Right lung (tissue), 10 donors: ENCODE measurements at places on chromosomes 1 and 21. TPM values are rescaled to one million over a fixed set of nuclear protein-coding genes. Genes with fewer than 3 reads are reported as not detected.
A peak's percentile ranks its signal among the peaks of the same experiment; 100 is the strongest.

GRCh38 chr1:184974056-184974836 is at the start of gene NIBAN1:
Gene NIBAN1 (minus strand): TSS chr1:184974508. CDS start chr1:184974356, 152 bp downstream.
- DNase-seq: no peak

DNA sequence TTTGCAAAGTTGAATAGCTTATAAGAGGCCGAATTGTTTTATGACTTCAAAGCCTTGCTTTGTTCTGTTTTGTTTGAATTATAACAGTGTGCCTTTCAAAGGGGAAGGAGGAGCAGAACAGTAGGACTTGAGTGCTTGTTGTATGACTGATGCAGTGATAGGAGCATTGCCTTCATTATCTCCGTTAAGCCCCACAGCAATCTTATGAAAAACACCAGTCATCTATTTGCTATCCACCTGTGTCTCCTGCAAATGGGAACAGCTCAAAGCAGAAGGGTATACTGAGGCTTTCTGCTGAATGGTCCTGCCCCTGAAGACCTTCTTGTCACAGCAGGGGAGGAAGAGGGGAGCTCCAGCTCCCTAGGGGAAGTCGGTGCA is 127.5 kb downstream of the RNF220 start:
- no peak for DNase-seq

The KLF17 gene
- 0.09 TPM for polyA plus RNA-seq

DNA sequence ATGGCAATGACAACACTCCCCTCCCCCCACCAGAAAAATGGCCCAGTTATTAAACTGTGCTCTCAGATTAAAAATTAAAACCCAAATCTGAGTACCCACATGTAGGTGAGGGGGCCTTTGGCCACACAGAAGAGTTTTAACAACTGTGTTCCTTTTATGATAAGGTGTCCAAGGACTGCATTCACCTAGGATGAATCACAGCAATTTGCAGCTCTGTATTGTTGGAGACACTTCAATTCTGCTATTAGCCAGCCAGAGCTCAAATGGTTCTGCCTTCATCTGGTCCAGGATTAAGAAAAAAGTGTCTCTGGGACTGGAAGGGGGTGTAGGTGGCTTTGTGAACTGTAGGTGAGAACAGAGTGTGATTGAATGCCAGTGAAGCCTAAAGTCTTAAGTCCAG is 43.3 kb upstream of the DIRAS3 start:
- DNase-seq: no peak

GRCh38 chr1:27009601-27010197 is 3.0 kb downstream of the TENT5B start:
- no peak for DNase-seq

DNA sequence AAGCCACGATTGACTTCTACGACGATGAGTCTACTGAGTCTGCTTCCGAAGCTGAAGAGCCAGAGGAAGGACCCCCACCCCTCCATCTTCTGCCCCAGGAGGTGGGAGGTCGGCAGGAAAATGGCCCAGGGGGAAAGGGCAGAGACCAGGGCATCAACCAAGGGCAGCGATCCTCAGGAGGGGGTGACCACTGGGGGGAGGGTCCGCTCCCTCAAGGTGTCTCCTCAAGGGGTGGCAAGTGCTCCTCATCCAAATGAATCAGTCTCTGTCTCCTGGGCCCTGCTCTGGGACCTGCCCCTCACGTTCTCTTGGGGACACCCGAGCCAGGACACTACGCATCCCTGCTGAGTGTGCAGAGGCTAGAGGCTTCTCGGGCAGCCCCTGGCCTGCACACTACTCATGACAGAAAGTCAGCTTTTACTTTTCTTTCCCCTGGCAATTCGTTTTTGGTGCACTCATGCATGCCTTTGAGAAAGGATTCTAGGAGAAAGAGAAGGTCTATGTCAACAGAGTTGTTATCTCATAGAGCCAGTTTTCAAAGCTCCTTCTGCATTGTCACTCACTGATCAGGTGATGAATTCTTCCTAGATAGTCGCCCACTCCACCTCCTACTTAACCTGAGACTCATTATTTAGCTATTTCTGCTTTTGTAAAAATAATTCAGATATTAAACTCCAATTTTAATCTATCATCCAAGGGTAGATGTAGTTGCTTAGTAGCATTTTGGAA is 11.6 kb downstream of the RIPPLY3 start:
- no peak for DNase-seq

DNA sequence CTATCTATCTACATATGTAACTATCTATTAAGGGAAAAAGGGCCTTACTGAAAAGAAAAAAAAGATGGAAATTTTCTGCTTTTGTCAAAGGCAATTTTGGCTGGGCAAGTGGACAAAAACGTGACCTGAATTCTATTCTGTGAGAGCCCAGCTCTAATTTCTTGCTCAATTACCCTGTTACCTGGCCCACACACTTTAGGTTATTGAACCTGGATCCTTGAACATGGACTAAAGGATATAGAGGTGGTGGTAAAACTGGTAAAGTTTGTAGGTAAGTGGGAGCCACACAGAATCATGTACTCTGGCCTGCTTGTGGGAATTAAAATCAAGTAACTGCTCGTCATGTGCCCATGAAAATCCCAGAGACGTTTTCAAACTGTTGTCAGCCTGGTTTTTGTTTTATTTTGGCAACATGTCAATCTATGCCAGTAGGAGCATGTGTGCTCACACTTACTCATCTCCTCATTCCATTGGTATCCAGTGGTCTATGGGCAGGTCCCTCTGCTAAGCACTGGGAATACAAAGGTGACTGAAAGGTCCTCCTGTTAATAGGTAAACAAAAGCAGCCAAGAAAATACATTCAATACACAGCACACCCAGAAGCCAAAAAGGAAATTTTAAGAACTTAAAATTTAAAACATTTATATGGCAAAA is 113.7 kb upstream of the WARS2 start:
- no peak for DNase-seq

- DNase-seq: peak; percentile 46
These were observed 113.5 kb downstream of the MAP3K21 start for GRCh38 chr1:233440951-233441401.

The KCND3 gene
- 0.85 TPM for polyA plus RNA-seq

DNA sequence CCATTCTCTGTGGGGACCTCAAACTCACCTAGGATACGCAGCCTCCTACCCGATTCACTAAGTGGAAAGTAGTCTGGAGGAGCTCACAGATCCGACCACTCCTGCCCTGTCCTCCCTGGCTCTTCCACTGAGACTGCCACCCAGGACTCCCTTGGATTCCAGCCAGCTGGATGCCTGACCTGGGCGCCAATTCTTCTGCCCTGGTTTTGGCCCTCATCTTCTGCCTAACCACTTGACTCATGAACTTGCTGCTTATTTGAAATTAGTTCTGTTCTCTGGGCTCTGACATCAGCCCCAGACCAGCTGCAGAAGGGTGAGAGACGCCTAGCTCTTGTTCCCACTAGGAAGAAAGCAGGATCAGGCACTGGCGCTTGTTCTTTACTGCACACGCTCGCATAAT is 48.9 kb downstream of the SLC35D1 start:
- DNase-seq: no peak

The LAPTM5 gene
- polyA plus RNA-seq: 25.4 TPM

GRCh38 chr1:246772686-246773085 is 48.5 kb downstream of the SCCPDH start:
- DNase-seq: no peak

The FCRL6 gene
- 0.61 TPM for polyA plus RNA-seq

GRCh38 chr1:63116016-63116415 is 206.4 kb upstream of the FOXD3 start:
- DNase-seq: no peak

DNA sequence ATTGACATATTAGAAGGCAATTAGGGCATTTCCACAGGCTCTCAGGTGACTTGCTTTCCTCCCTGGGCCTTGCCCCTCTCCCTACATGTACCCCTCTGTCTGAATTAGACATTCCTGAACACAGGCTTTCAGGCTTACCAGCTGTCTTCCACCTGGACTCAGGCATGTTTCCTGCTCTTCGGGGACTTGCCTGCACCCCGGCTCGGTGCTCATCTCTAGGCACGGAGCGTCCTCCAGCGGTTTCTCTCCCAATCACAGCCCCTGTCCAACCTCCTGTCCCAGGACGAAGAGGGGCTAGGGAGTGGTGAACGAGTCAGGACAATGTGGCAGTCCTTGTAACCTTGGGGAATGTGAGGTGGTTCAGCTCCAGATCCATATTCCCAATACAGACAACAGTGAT is 4.2 kb downstream of the PROK1 start:
- DNase-seq: no peak

GRCh38 chr1:238252033-238252802 is 361.5 kb upstream of the ZP4 start:
- DNase-seq: peak; percentile 15

GRCh38 chr1:242455052-242455361 is 69.5 kb downstream of the PLD5 start:
- no peak for DNase-seq

GRCh38 chr1:229753764-229754551 is 127.9 kb downstream of the URB2 start:
- no peak for DNase-seq

DNA sequence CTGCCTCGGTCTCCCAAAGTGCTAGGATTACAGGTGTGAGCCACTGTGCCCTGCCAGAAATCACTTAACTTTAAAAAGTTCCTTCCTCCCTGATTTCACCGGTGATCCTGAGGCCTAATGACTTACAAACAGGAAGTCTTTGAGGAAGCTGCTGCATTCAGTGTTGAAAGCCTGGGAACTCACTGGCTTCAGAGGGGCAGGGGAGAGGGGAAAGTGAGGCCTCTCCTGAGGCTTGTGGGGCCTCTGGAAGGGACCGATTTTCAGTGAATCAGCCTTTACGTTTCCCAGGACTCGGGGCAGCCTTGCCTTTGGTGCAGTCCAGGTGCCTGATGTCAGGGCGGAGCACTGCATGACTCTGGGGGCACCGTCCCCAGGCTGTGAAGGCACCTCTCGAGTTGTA is 30.1 kb upstream of the ARHGEF10L start:
- no peak for DNase-seq

The PPFIA4 gene
- polyA plus RNA-seq: 3.1 TPM

The TRAF3IP3 gene
- 2.6 TPM for polyA plus RNA-seq

The FLG2 gene
- 0.06 TPM for polyA plus RNA-seq

DNA sequence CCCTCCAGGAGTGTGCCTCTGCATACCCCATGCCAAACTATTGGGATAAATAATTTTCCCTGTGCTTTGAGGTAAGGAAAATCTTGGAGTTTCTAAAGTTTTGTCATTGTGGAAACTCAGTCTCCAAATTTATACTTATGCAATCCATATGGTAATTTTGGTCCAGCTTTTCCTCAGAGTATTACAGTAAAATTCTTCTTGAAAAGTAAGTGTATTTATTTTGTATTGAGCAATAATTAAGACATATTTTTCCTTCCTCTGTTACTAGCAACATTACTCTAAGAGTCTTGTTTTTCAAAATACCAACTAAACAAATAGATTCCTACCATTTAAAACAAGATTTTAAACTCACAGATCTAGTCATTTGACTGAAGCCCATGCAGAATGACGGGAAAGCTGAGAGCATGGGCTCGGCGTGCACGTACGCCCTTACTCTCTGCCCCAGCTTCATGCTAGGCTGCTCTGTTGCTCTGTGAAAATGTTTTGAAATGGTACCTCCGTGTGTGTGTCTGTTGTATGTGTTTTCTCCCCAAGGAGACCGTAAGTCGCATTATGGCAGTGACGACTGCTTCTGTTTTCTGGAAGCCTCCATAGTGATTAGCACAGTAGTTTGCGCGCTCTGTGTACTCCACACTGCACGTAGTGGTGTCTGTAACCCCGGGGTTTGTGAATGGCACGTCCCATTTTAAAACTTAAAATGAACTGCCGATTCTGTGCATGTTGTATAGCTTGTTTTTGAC is 165.3 kb downstream of the SDCCAG8 start:
- no peak for DNase-seq

DNA sequence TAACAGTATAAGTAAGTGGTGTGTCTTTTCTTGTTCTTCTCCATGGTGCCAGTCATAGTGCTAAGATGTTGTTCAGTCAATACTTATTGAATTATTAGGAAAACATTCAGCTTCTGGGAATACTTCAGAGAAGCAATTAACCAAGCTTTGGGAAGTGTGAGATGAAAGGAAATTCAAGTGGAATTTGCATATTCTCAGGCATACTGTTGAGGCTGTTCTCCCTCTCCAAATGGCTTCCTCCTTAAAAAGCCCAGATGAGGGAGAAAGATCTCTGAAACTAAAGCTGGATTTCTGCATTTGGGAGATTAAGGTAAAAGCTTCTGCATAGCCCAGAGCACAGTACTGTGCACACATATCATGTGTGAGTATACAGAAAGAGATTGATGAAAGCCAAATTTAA is 73.4 kb downstream of the MACF1 start:
- no peak for DNase-seq

GRCh38 chr1:1462318-1462966 is 9.1 kb upstream of the ATAD3B start:
- peak; percentile 24 for DNase-seq

DNA sequence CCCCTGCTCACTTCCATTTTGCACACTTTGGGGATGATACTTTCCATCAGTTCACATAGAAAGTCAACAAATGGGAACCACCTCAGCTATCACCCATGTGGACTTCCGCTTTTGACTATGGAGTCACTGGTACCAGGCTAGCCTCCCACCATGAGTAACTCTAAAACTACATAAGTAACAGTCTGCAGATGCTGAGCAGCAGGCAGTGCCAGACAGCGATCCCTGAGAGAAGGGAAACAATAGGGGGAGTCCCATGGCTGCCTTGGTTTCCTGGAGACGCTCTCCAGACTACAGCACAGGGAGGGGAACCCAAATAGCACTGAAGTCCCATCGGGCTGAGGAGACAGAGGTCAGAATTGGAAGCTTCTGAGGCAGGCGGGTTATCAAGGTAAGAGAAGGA is 2.8 kb upstream of the TFF2 start:
- no peak for DNase-seq

DNA sequence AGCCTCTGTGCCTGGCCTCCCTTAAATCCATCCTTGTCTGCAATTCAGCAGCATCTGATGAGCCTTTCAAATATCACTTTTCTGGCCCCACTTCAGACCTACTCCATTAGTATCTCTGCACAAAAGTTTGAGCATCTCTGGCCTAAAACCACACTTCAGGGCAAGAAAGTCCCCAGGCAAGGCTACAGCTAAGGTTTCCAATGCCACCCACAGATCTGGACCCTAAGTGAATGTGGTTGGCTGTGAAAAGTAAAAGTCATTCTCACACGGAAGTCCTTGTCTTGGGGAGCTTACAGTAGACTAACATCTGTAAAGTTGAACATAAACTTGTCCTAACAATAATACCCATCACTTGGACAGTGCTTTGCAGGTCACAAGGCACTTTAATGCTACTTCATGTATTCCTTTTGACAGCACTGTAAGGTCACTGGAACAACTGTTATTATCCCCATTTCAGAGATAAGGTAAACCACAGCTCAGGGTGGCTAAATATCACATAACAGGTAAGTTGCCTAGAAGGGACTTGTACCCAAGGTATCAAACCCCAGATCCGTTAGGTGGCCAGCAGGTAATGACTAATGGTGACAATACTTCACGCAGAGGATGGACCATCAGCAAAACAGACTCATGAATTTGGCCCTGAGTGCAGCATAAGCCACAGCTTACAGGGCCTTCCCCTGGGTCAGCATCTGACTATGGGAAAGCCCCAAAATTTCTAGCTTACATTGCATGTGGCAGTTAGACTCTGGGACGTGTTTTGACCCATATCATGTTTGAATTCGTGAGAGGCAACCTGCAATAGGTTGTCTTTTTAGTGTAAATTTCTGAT is 356.0 kb downstream of the HHAT start:
- DNase-seq: no peak

The AGRN gene
- 196 TPM for polyA plus RNA-seq

- no peak for DNase-seq
These were observed 358.5 kb downstream of the SEC16B start for GRCh38 chr1:177611402-177611801.

- DNase-seq: no peak
These were observed 93.2 kb upstream of the HNRNPU start for GRCh38 chr1:244957525-244957924.

GRCh38 chr1:44034423-44034822 is 3.2 kb upstream of the SLC6A9 start:
- no peak for DNase-seq

- no peak for DNase-seq
These were observed 12.1 kb upstream of the TSPEAR start for GRCh38 chr21:44723177-44724131.

The ADAMTS5 gene
- polyA plus RNA-seq: 7.4 TPM
